Stimulated activated CD8-positive, alpha-beta memory T cell treated with anti-CD3 and anti-CD28 coated beads, Interleukin-7, amount 100 ng/mL, for 1 hour (primary cell): ENCODE measurements at places on chromosomes 4 and X.

DNA sequence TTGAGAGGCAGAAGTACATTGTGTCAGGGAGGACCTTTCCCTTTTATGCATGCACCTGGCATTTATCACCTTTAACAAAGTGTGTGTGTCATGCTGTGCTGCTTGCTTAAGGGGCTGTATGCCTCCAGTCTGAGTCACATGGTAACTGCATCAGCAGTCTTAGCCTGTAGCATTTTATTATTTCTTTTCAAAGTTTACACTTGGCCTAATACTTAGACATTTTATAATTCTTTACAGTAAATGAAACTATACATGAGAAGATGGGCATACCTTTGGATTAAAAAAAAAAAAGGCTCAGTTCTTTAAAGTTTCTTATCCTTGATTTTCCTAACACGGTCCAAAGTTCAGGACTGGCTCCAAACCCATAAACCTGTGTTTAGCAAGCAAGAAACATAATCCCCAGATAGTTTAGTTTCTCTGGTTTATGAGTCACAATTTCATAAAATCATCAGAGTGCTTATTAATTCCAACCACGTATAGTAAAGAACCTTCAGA lies 14.6 kb downstream of the NPNT start:
- DNase-seq: no peak

DNA sequence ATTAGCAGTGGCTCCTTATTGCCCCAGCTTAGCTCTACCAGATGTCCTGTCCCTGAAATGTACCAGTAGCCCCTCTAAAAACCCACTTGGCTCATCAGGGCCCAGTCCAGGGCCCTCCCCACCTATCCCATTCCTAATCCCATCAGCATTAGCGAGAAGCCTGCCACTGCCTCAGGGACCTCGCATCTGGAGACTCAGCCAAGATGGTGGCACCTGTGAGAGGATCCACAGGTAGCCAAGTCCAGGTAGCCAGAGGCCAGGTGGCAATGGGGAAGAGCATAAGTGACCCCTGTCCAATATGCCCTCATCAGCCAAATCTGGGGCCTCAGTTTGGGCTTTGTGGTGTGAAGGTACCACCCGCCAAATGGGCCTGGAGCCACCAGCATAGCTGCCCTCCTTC lies 97.7 kb downstream of the MAMLD1 start:
- DNase-seq: no peak

- no peak for DNase-seq
These were observed 451 bp upstream of the FGD1 start for GRCh38 chrX:54496517-54496852.

- no peak for DNase-seq
These were observed 63.4 kb upstream of the MAB21L2 start for GRCh38 chr4:150518559-150518958.

- no peak for DNase-seq
These were observed 221.4 kb downstream of the TACR3 start for GRCh38 chr4:103498161-103499070.

DNA sequence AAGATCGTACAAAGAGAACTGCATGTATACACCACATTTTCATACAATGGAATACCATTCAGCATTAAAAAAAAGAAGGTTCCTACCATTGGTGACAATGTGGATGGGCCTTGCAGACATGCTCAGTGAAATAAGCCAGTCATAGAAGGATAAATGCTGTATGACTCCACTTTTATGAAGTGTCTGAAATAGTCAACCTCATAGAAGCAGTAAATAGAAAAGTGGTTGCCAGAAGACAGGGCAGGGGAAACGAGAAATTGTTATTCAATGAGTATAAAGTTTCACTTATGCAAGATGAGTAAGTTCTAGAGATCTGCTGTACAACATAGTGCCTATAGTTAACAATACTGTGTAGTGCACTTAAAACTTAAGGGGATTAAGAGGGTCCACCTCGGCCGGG lies 257.5 kb upstream of the FTHL17 start:
- no peak for DNase-seq

DNA sequence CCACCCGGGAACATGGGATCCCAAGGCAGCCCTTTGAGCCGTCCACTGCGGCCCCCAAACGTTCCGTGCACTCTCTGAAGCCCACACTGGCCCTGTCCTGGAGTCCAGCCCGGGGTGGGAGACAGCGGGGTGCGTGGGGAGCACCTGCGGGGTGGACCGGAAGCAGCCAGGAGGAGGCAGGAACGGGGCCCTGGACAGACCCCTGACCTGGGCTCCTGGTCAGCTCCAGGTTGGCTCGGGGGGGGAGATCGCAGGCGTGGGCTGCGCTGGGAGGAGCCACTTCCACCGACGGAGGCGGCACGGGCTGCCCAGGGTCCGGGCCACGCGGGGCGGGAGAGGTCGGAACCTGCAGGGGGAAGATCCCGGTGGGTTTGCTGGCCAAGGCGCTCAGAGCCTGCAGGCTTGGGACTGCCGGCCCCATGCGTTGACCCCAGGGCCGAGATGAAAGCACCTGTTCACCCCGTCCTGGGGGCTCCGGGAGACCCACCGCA lies 5.7 kb upstream of the PLCXD1 start:
- DNase-seq: no peak

- no peak for DNase-seq
These were observed 127.3 kb downstream of the PPARGC1A start for GRCh38 chr4:23762551-23762950.

GRCh38 chr4:182937268-182938204 lies 20.4 kb upstream of the DCTD start:
- DNase-seq: no peak

GRCh38 chrX:85109235-85109634 lies 105.6 kb downstream of the APOOL start:
- DNase-seq: no peak
